T-helper 1 cell (primary cell): ENCODE measurements at places on chromosomes 3 and 15.
A peak's percentile ranks its signal among the peaks of the same experiment; 100 is the strongest.

- no peak for DNase-seq
Observed at GRCh38 chr3:183815951-183816475, 9.4 kb downstream of the MAP6D1 start.

DNA sequence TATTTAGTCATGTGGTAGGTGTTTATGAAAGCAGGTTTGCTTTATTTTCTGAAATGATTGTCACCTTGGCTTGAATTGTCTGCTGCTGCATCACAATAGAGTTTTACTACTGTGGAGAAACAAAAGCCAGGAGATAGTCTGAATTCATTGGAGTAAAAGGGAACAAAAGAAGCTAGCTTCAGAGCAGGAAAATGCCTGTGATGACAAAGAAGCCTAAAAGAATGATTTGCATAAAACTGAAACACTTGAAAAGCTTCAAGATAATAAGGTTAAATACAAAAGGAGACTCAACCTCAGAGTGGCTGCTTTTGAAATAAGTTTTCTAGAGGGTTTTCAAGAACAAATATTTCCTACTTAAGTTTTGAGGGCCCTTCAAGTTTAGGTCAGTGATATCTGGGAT lies 138.3 kb downstream of the PTPRG start:
- no peak for DNase-seq

- DNase-seq, result no peak
Observed at GRCh38 chr3:129524081-129524480, 4.4 kb upstream of the RHO start.

DNA sequence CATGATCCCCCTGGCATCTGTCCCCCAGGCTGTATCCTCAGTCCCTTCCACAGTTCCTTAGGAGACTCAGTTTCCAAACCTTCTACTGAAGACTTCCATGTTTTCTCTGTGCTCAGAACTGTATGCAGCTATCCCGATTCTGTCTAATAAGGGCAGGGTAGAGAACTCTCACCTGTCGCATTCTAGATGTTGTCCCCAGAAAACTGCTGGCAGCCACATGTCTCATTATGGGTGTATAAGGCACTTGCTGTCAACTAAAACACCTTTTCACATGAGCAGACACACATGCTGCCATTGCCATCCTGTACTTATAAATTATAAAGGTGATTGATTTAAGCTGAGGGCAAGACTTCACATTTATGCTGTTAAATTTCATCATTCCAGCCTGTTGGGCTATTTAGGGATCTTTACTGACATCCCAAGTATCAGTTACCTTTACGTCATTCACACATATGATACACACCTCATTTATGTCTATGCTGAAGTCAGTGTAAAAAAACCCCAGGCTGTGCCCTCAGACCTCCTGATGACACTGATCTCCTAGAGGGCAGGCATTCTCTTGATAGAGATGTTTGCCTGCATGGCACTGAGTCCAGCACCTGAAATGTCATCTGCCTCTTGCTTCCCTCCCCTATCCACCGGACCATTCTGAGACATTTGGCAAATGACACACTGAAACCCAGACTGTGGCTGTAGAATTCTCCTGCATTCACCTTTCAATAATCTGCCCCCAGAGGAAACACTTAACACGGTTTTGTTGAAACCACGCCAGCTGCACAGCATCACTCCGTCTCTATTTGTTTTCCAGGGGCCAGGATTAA lies 35.8 kb downstream of the BTD start:
- DNase-seq, result no peak

DNA sequence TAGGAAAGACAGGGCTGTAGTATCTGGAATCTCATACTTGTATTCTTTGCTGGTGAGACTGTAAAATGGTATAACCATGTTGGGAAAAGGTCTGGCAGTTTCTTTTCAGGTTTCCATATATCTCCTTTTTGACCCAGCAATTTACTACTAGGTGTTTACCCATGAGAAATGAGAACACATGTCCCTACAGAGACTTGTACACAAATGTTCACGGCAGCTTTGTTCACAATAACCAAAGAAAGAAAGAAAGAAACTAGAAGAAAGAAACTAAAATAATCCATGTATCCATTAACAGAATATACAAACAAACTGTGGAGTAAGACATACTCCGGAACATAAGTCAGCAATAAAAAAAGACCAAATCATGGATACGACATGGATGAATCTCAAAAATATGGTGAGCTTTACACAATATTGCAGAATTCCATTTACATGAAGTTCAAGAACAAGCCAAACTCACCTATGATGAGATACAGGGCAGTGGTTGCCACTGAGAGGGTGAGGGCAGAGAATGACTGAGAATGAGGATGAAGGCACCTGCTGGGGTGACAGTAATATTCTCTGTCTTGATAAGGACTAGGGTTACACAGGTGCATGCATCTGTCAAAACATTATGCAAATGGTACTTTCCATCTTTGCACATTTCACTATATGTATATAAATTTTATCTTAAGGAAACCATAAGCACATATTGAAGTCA lies 2.7 kb downstream of the RFTN1 start:
- no peak for DNase-seq

DNA sequence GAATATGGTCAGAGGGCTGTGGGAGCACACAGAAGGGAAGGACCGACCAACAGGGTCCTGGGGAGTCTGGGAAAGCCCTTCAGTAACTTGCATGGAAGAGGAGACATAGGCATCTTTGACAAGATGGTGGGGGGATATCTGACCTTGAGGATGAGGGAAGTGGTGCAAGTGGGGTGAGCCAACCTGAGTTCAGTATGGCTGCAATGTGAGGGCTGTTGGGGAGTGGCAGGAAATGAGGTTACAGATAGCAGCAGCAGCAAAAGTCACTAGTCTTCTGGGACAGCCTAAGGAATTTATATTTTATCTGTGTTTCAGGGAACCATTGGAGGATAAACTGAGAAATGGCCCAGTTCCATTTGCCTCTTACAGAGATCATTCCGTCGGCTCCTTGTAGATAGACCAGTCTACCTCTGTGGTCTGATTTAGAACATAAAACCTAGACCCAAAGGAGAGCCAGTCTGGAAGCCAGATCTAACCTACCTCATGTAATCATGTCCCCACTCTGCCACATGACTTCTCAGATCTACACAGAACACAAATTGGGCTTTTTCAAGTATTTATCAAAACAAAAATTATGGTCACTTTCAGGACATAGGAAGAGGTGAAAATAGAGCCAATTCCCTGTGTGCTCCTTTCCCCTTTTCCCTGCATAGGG lies 75.6 kb downstream of the ST6GAL1 start:
- DNase-seq, result no peak

- peak; percentile 29 for DNase-seq
Observed at GRCh38 chr3:197456261-197457091, 99.3 kb downstream of the BDH1 start.

GRCh38 chr3:23105048-23105447 lies 98.1 kb upstream of the UBE2E2 start:
- DNase-seq, result no peak

- no peak for DNase-seq
Observed at GRCh38 chr3:26653811-26654425, 31.3 kb downstream of the LRRC3B start.

DNA sequence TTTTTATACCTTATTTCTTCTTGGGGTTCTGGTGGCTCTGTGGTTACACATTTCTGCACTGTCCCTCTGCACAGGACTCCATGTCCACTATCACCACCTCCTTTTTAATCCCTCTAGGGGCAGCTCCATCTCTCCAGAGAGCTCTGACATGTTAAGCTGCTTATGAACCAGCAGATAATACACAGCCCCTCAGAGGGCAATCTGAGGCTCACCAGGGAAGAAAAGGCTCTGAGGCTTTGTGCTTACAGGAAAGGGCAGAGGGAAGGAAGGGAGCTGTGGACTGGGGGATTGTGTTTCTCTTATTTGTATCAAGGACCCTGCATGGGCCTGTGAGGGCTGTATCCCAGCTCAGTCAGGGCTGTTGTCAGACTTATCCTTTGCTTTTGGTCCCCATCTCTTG lies 164.5 kb downstream of the EPHB1 start:
- DNase-seq, result no peak
